Activated T-helper 9 cell treated with anti-CD3 and anti-CD28 coated beads, Interleukin-2, amount 50 U/mL, for 16 hours (primary cell): ENCODE measurements at places on chromosomes 3 and 15.
A peak's percentile ranks its signal among the peaks of the same experiment; 100 is the strongest.

DNA sequence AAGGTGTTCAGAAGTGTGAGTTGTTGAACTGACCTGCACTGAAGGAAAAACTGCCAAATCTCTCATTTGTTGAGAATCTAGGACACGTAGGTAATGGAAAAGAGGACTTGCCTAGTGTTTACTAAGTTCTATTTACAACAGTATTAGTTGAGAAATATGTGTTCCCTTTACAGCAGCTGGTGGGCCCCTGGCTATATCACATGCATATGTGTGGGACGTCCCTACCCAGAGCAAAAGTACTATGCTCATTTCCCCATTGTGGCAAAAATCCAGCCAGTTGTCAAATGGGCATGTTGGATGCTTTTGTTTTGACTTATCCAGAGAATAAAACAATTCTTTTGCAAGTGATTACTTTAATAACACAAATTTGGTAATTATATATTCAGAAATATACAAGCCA lies 113.3 kb upstream of the PTX3 start:
- no peak for DNase-seq

- DNase-seq, result no peak
Observed at GRCh38 chr3:128683957-128684356, 33.3 kb upstream of the RPN1 start.

DNA sequence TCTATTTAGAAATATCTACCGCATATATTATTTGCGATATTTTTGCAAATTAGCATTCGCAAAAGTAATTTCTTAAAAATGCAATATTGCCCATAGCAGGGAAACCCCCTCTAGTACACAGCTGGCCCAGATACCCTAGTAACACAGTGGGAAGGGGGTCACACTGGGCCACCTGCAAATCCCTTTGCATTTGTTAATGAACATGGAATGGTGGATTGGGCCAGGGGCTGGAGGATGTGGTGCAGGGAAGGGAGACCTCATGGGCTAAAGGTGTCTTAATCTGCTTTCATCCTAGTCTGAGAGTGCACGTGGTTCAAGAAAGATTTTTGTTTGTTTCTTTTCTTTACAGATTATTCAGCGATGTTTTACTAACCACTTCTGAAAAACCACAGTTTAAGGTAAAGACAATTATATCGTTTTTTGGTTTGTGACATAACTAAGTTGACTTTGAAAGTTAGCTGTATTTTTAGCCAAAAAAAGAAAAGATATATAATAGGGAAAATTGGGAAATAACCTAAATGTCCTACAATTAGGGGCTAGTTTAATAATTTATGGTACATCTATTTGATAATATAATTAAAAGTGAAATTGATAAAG lies 30.0 kb downstream of the PDHB start:
- no peak for DNase-seq

- DNase-seq, result no peak
Observed at GRCh38 chr15:61038910-61039309, 190.2 kb downstream of the RORA start.

DNA sequence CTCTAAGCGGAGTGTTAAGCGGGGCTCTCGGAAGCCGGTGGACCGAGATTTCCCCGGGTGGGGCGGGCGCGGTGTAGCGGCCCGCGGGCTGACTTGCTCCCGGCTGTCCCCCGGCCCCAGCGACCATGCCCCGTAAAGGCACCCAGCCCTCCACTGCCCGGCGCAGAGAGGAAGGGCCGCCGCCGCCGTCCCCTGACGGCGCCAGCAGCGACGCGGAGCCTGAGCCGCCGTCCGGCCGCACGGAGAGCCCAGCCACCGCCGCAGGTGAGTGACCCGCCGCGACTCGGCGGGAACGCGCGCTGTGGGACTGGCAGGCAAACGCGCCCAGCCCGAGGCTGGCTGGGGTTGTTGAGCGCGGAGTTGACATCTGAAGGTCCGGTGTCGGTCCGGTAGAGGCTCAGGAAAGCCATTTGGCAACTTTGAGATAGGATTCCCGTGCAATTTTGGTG lies 1.3 kb downstream of the SMC4 start:
- DNase-seq, result peak; percentile 2

DNA sequence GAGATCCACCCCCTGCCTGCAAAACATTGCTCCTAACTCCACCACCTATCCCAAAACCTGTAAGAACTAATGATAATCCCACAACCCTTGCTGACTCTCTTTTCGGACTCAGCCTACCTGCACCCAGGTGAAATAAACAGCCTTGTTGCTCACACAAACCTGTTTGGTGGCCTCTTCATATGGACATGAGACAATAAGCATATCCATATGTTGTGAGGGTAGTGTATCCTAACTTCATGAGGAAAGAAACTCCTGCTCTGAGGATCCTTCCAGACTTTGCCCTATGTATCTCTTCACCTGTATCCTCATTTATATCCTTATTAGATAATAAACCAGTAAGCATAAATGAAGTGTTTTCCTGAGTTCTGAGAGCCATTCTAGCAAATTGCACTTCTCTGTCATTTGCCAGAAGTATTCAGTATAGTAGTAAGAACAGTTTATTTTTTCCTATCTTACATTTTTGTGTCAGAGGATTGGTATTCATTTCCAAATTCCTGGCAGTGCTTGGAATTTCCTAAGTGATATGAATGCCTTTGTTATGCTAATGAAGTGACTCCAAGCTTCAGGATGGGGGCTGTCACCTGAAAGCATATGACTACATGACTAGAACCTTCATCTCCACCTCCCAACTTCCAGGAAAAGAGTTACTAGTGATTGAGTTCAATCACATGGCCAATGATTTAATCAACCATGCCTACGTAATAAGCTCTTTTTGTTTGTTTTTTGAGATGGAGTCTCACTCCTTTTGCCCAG lies 30.2 kb downstream of the TTBK2 start:
- no peak for DNase-seq

DNA sequence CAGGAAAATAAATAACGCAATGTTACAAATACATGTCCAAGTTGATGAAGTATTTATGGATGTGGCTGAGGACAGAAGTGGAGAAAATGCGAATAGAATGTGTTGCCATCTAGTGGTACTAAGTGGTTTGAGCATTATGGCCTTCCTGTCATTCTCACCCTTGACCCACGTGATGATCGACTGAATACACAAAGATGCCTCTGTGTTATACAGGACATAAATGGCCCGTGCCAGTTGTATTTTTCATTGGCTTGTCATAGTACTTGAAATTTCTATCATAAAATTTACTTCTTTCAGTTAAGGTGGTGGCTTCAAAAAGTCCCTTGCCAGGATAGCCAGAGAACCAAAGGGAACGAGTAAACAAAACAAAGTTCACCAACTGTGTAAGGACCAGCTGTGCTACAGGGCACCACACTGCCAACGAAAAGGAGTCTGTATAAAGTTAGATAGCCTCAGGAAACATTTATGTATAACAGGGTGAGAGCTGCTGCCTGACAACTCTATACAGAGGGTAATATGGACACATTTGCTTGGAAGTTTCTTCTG lies 103.7 kb downstream of the MYH15 start:
- DNase-seq, result no peak

DNA sequence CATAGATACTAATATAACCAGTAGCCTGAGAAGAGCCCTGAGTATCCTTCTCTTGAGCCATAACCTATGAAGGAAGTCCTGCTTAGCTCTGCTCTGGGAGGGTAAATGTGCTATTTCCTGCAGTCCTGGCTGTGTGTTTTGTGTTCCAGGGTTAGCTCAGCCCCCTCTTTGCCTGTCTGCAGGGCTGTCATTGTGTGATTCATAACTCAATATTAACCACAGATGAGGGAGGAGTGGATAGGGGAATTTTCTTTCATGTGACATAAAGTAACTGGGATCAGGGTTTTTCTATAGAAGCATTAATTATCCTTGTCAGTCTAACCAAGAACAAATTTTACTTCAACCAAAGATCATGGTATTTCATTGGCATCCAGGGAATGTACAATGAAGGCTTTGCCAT lies 183.3 kb upstream of the ZBTB20 start:
- no peak for DNase-seq

DNA sequence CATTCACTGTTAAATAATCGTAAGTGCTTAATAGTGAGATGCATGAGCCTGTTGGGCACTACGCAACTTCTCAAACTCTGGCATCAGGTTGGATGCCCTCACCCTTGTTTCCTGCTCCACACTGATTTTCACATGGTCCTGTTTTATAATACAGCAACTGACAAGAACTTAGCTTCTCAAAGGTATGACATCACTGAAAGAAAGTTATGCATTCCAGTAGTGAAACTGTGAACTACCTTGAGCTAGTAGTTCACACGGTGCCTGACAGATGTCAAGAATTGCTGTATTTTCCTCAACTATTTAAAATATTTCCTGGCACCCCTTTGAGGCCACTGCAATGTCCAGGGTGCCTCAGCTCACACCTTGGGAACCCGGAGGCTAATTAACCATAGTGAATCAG lies 327.5 kb downstream of the RORA start:
- no peak for DNase-seq
